ENCODE measurements at places on chromosomes 7 and 10. TPM values are rescaled to one million over a fixed set of nuclear protein-coding genes. Genes with fewer than 3 reads are reported as not detected.

- no peak for DNase-seq
Measured at GRCh38 chr7:50307368-50308032, 3.0 kb downstream of the IKZF1 start.

The COBL gene
- total RNA-seq = 84.5 TPM

GRCh38 chr10:6514844-6515780 is 65.0 kb downstream of the PRKCQ start:
- peak; percentile 63 for DNase-seq

- no peak for DNase-seq
Measured at GRCh38 chr10:79140855-79141254, 72.1 kb downstream of the ZMIZ1 start.

- DNase-seq = peak; percentile 10
Measured at GRCh38 chr10:46553238-46554049, 3.0 kb downstream of the GPRIN2 start.

- no peak for DNase-seq
Measured at GRCh38 chr7:110373416-110373815, 717.5 kb upstream of the LRRN3 start.

- DNase-seq = no peak
Measured at GRCh38 chr7:41319581-41319980, 383.3 kb downstream of the INHBA start.

The ZCWPW1 gene
- 1.6 TPM for total RNA-seq

- DNase-seq = no peak
Measured at GRCh38 chr7:51467384-51468017, 150.9 kb upstream of the COBL start.

DNA sequence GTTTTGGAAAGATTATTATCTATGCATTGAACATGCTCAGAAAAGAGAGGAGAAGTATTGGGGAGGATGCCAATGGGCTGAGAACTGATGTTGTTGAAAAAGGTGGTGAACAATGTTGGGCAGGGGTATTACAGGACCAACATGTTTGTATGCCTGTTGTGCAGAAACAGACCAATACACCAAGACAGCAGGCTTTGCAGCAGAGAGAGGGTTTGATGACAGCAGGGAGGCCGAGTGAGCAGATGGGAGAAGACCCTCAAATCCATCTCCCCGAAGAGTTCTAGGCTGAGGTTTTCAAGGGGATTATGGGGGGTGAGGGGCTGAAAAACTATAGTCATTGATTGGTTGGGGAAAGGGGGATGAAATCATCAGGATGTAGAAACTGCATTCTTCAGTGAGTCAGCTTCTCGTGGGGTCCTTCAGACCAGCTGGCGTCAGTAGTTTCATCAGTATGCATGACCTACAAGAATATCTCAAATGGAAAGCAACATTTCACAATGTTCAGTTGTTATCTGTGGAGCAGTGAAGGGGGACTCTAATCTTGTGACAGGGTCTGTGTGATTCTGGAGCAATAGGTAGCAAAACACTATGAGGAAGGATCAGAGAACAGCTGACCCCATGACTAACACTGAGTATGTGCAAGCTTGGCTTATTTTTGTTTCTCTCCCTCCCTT is 167.8 kb downstream of the BAMBI start:
- DNase-seq = no peak

The GRID2IP gene
- total RNA-seq = not detected

- DNase-seq = no peak
Measured at GRCh38 chr7:51456431-51457060, 139.9 kb upstream of the COBL start.

The NRG3 gene
- not detected for total RNA-seq

DNA sequence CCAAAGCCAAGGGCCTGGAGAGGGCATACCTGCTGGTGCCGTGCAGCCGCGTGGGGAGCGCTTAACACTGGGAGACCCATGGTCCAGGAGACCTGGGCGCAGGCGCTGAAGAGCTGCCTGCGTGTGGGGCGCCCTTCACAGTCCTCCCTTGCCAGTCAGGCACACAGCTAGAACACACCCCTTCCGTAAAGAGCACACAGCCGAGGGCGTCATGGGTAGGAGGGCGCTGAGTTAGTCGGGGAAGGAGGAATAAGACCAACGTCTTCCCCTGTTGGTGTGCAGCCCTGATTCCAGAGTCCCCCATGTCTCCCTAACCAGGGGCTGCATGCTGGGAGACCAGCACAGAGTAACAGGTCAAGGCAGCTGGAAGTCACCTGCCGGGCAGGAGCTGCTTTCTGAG is 273.9 kb downstream of the USP6NL start:
- no peak for DNase-seq

The MALRD1 gene
- not detected for total RNA-seq

DNA sequence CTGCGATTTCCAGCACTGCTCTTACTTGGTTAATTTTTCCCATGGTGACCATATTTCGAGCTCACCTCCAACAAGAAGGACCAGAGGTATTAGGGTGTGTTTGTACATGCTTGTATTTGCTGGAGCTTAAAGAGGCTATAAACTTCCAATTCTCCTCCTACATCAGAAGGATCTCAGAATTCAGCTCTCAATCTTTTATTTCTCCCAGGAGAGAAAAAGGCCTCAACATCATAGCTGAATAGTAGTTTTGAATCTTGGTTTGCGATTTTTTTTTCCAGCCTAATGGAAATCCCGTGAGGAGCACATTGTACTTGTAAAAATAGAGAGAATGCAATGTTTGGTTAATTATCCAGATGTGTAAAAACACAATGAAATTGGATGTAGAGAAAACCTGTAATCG is 69.7 kb downstream of the CPVL start:
- DNase-seq = no peak

DNA sequence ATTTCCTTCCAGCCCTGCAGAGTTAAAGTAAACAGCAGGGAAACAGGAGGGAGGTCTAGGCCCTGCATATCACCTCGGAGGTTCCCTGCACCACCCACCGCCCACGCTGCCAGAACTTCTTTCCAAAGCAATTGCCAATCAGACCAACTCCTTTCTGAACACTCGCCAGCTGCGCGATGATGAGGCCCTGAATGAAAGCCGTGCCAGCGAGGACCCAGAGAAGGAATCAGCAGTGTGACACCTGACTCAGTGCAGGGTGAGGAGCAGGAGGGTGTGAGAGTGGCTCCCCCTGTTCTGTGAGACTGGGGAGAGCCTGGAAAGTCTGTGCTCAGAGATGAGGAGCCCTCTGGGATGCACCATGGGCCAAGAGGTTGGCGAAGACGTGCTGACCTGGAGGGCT is 3.3 kb upstream of the TCERG1L start:
- no peak for DNase-seq

The NKX1-2 gene
- total RNA-seq = not detected

DNA sequence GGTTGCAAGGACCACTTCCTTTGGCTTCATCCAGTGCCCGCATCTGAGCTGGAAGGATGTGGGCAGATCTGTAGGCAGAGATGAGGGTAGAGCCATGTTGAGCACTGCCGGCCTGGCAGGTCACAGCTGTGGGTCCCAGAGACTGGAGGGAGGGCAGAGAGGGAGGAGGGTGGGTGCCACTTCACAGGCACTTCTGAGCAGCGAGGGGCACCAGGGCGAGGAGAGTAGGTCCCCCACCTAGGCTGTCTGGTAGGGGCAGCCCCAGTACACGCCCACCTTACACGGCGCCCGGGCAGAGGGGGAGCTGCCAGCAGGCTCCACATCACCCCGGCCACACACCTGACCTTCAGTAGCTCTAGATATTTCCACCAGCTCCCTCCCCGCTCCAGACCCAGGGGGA is 473.0 kb upstream of the FOXK1 start:
- DNase-seq = no peak

The AZGP1 gene
- not detected for total RNA-seq

GRCh38 chr7:23968791-23969190 is 258.8 kb downstream of the STK31 start:
- no peak for DNase-seq

- DNase-seq = no peak
Measured at GRCh38 chr7:47354071-47354470, 227.8 kb downstream of the TNS3 start.

The UBE3C gene
- total RNA-seq = 123 TPM

The OR6V1 gene
- total RNA-seq = not detected

- no peak for DNase-seq
Measured at GRCh38 chr7:30642789-30643188, 39.5 kb downstream of the CRHR2 start.

- DNase-seq = no peak
Measured at GRCh38 chr7:5827755-5828154, 46.3 kb upstream of the RNF216 start.

GRCh38 chr10:125333209-125333591 is 172.8 kb upstream of the CTBP2 start:
- no peak for DNase-seq

GRCh38 chr7:30485667-30486066 is 7.1 kb upstream of the NOD1 start:
- no peak for DNase-seq

DNA sequence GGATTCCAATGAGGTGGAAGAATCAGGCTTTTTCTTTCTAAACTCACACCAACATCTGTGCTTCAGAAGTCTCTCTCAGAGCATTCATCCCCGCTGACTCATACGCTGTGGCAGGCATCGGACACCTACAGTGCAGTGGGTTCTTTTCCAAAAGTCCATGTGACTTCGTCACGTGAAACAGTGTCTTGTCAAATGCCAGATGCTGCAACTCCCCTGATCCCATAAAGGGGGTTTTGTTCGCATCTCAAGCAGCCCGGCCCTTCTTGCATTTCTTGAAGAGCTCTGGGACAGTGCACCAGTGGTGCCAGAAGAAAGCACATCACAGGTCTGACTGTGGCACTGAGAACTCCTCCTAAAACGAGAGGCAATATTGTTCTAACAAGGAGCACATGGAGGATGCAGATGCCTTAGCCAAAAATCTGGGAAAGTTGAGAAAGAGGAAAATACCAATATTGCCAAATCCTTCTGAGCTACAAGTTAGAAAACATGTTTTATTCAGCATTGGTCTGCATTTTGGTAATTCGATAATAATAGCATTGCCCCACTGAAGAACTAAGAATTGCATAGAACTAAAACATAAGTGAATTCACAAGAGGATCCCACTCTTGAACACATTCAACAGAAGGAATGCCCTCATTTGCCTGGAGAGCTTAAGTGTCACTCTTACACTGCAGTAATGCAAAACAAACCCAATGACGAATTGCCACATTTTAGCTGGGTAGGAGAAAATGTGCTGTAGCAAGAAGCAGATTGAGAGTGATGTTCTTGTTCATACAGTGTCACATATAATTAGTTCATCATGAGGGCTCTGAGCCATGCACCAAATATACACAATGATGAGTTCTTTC is 204.4 kb downstream of the CXCL12 start:
- peak; percentile 73 for DNase-seq

The PDE6C gene
- not detected for total RNA-seq

DNA sequence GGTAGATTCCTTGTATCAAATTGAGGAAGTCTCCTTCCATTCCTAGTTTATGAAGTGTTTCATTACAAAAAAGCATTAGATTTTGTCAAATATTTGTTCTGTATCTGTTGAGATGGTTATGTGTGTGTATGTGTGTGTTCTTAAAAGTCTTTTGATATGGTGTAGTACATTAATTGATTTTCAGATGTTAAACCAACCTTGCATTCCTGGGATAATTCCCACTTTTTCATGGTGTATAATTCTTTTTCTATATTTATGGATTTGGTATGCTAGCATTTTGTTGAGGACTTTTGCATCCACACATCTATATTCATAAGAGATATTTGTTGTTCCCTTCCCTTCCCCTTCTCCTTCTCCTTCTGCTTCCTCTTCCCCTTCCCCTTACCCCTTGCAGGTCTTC is 8.9 kb upstream of the GIMAP8 start:
- no peak for DNase-seq

DNA sequence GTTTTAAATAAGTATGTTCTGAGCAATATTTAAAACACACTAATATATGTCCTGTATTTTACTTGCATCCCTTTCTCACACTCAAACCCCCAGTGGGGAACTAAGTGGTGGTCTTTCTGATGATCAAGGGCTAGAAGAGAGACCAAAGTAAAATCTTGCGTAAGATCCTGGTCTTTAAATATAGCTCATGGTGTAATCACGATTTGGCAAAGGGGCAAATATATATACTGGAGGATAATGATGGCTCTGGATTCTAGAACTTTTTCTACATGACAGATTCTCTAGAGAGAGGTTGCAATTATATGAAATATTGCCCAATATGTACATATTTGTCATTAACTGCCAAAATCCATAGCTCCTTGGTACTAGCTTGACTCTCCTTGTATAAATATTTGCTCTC is 438.3 kb downstream of the NXPH1 start:
- no peak for DNase-seq

The SEMA3E gene
- total RNA-seq = not detected

DNA sequence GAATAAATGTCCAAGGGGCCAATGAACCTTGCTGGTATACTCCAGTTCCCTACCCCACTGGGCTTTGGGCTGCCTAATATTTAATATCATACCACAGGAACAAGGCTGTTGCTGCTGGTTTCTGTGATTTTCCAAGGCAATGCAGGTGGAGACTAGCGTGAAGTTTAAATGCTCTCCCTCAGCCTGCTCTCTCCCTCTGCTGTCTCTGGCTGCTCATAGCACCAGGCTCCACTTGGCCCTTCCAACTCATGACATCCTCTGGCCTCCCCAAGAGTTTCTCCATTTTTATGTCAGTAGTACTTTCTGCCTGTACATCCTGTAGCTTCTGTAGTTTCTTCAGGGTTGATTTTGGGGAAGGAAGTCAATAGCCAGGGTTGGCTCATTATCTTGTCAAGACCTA is 103.5 kb downstream of the LHFPL3 start:
- DNase-seq = no peak

- DNase-seq = no peak
Measured at GRCh38 chr10:19385846-19386450, 337.3 kb downstream of the MALRD1 start.

DNA sequence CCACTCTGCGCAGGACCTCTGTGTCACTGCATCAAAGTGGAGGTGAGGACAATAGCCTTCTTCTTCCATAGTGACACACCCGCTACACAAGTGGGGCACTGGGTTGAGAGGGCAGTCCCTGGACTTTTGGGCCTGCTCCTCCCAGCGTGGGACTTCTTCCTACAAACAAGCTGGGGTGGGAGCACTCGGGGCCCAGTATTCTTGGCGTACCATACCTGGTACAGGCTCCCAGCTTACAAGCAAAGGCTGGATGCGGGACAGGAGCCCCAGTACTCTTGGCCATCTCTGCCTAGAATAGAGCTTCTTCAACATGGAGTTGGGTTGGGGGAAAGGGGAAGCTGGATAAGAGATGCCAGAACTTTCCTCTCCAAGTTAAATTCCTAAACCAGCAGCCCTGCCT is 426.8 kb upstream of the FOXK1 start:
- DNase-seq = no peak

The GPR37 gene
- total RNA-seq = 1.6 TPM

The PNLIPRP2 gene
- total RNA-seq = not detected

The ASB10 gene
- 24.8 TPM for total RNA-seq

The PRSS37 gene
- not detected for total RNA-seq

- DNase-seq = no peak
Measured at GRCh38 chr10:122201401-122201800, 69.7 kb upstream of the BTBD16 start.

The CNTNAP2 gene
- total RNA-seq = not detected
